ENCODE measurements at places on chromosomes 4 and X. TPM values are rescaled to one million over a fixed set of nuclear protein-coding genes. Genes with fewer than 3 reads are reported as not detected.

DNA sequence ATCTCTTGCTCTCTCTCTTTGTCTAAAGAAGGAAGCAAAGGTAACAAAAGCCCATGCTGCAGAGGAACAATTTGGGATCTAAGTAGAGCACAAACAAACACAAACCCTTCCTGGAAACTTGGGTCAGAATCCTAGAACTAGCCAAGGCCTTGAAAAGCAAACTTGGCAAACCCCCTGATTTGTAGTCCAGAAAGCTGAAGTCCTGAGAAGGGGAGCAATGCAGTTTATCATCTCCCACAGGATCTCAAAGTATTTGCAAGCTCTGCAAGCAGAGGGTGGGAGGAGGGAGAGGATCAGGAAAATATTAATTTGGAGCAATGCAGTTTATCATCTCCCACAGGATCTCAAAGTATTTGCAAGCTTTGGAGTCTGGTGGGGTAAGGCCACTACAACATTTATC is 379.5 kb upstream of the FGF13 start:
- no peak for DNase-seq

DNA sequence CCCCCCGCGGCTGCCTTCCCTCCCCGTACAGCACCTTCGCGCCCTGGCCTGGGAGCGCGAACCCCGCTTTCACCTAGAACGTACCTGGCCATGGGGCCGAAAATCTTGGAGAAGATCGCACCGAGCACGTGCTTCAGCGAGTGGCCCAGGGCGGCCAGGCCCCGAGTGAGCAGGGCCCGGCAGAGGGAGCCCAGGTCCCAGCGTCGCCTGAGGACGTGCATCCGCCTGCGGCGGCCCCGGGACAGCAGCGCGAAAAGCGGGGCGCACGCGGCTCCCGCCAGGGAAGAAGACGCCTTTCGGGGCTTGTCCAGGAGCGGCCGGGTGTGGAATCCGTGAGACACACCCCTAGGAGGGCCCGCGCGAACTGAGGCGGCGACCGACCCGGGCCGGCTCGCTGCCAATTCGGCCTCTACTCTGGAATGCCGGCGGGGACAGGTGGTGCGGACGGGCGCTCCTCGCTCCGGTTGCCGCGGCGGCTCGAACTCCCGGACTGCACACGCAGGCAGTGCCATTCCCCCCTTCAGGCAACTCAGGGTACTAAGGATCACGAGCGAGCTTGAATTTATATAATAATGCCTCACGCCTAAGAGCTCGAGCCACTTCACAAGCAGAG is at the start of gene HS6ST2:
Gene HS6ST2, minus strand, starts transcription at position 539 of the 613 bp plus-strand sequence.
- peak; percentile 86 for DNase-seq

DNA sequence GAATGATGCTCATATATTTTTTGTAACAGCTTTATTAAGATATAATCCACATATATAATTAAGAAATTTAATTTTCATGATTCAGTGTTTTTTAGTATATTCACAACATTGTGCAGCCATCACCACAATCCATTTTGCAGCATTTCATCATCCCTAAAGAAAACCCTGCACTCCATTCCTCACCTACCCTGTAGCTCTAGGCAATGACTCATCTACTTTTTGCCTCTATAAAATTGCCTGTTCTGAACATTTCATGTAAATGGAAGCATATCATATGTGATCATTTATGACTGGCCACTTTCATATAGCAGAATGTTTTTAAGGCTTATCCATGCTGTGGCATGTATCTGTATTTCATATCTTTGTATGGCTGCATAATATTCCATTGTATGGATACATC is 339.9 kb downstream of the MAPK10 start:
- no peak for DNase-seq

DNA sequence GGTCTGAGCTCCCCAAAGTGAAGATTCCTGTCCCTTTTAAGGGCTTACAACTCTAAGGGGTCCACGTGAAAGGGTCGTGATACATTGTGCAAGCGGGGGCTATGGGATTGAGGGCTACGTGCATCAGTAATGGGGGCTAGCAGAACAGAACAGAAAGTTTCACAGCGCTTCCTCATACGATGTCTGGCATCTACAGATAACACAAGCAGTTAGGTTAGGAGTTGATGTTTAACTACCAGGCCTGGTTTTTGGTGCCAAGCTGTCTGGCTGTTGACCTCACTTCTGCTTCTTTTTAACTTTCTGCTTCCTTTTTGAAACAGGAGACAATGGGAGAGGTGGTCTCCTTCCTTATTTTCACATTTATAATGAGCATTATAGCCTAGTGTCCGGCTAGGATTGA is 368.6 kb upstream of the CXorf51A start:
- DNase-seq, result no peak

The OPN1LW gene
- total RNA-seq, result not detected

The POU3F4 gene
- 0.37 TPM for total RNA-seq

The PAGE2 gene
- not detected for total RNA-seq

Measured in H7 (cell line).